ENCODE measurements at places on chromosomes 2 and 18. TPM values are rescaled to one million over a fixed set of nuclear protein-coding genes. Genes with fewer than 3 reads are reported as not detected.

Gene FEV
- 0.58 TPM for polyA plus RNA-seq

Gene REG1B
- polyA plus RNA-seq, result not detected

Gene SLC9A2
- 1.9 TPM for polyA plus RNA-seq

Gene HOXD8
- 45.0 TPM for polyA plus RNA-seq

Gene KYNU
- polyA plus RNA-seq, result 0.76 TPM

Gene ATP5F1A
- 439 TPM for polyA plus RNA-seq

Gene CXCR4
- 30.0 TPM for polyA plus RNA-seq

Gene EGR4
- not detected for polyA plus RNA-seq

Gene DPYSL5
- 39.8 TPM for polyA plus RNA-seq

Gene ANKRD29
- 5.1 TPM for polyA plus RNA-seq

Gene B4GALT6
- polyA plus RNA-seq, result 11.6 TPM

Gene NRBP1
- 115 TPM for polyA plus RNA-seq

Gene PDCD1
- 0.12 TPM for polyA plus RNA-seq

Gene PFN4
- 1.7 TPM for polyA plus RNA-seq

Gene ACMSD
- polyA plus RNA-seq, result 0.34 TPM

Gene PDE1A
- 6.4 TPM for polyA plus RNA-seq

Gene IL37
- polyA plus RNA-seq, result not detected

Gene IL36G
- polyA plus RNA-seq, result not detected

Gene C2orf81
- polyA plus RNA-seq, result 2.7 TPM

DNA sequence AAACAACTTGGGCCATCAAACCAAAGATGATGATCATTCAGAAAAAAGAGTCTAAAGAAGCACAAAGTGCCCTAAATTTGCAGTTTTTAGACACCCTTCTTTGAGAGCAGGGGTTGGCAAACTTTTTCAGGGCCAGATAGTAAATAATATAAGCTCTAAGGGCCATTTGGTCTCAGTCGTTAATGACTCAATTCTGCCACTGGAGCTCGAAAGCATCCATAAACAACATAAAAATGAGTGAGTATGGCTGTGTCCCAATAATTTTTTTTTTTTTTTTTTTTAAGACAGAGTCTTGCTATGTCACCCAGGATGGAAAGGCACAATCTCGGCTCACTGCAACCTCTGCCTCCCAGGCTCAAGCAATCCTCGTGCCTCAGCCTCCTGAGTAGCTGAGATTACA, 152.3 kb downstream of the DTNB start:
- no peak for DNase-seq

- DNase-seq, result no peak
Observed at GRCh38 chr18:28267878-28268625, 91.1 kb upstream of the CDH2 start.

DNA sequence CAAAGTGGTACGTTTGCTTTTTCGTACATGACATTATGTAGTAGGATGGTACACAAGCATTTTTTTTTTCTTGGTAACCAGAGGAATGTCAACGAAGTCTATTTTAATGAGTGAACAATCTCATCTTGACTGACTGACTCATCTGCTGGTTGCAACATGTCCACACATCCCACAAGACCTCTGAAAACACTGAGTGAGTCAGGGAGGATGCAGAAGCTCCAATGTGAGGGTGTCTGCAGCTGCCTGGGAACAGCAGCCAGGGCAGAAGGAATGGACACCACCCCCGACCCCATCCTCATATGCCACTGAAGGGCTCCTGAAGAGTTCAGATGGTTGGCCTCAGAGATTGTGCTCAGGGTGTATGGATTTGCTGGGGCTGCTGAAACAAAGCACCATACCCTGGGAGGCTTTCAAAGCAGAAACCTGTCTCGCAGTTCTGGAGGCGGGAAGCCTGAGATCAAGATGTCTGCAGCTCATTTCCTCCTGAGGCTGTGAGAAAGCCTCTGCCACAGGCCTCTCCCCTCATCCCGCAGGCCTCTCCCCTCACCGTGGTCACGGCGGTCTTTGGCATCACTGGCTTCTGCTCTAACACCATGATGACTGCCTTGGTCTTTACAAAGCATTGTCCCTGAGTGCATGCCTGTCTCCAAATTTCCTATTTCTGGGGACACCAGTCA, 124.6 kb downstream of the LRATD1 start:
- no peak for DNase-seq

DNA sequence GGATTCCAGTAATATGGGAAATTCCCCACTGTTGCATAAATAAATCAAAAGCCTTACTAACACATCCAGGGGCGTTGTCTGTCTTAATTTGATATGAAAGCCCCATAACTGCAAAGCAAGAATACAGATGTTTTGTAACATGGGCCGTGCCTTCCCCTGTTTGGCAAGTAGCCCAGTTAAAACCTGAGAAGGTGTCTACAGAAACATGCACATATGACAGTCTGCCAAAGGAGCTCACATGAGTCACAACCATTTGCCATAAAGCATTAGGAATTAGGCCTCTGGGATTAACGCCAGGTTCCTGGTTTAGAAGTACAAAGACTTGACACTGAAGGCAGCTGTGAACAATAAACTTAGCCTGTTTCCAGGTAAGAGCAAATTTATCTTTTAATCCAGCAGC, 43.1 kb upstream of the LONRF2 start:
- peak; percentile 4 for DNase-seq

DNA sequence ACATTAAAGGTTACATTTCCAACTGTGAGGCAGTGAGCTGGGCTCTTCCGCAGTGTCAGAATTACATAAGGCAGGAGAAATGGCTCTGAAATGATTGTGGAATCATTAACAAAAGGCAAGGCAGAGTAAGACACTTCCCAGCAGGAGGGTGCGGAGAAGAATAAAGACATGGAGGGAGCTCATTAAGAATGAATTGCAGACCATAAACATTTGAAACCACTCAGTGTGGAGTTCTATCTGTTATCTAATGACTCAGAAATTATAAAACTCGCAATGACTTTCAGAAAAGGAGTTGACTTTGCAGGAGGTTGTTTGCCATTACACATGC, 77.0 kb downstream of the SMIM21 start:
- no peak for DNase-seq

- no peak for DNase-seq
Observed at GRCh38 chr2:189579585-189580186, 900 bp downstream of the SLC40A1 start.

- DNase-seq, result peak; percentile 76
Observed at GRCh38 chr2:40240070-40240469, 211.8 kb downstream of the SLC8A1 start.

- DNase-seq, result no peak
Observed at GRCh38 chr2:183079139-183079775, 710 bp downstream of the DUSP19 start.

GRCh38 chr2:39266139-39266805, 22.5 kb upstream of the CDKL4 start:
- no peak for DNase-seq

- DNase-seq, result no peak
Observed at GRCh38 chr2:85269959-85270358, 57.8 kb downstream of the TGOLN2 start.

GRCh38 chr18:79947881-79948610, 3.4 kb downstream of the SLC66A2 start:
- no peak for DNase-seq

- no peak for DNase-seq
Observed at GRCh38 chr2:169106563-169107545, 37.5 kb downstream of the DHRS9 start.

DNA sequence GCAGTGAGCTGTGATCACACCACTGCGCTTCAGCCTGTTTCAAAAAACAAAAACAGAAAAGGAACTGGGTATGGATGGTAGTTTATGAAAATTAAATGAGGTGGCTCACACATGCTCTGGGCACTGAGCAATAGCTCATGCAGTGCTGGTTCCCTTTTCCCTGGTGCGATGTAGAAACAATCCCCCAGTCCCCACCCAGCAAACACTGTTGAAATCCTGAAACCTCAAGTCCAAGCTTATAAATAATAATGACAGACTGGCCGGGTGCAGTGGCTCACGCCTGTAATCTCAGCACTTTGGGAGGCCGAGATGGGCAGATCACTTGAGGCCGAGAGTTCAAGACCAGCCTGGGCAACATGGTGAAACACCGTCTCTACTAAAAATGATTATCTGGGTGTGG, 55.4 kb upstream of the SMAD2 start:
- no peak for DNase-seq

DNA sequence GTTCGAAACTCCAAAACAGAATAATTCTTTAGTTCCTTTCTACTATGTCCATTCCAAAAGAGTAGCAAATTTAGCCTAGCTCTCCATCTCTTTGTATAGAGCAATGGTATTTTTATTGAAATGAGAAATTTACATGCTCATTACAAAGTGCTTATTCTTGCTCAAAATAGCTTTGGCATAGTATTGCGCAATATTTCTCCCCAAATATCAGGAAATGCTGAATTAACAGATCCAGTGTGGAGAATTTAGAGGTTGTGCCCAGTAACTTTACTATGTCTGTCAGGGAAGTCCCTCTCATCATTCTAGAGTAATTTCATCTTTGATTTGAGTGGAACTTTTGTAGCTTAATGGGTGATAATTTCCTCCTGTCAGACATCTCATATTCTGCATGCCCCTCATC, 425.9 kb upstream of the PIK3C3 start:
- DNase-seq, result no peak

GRCh38 chr2:237497009-237497837, 10.2 kb downstream of the MLPH start:
- DNase-seq, result no peak

DNA sequence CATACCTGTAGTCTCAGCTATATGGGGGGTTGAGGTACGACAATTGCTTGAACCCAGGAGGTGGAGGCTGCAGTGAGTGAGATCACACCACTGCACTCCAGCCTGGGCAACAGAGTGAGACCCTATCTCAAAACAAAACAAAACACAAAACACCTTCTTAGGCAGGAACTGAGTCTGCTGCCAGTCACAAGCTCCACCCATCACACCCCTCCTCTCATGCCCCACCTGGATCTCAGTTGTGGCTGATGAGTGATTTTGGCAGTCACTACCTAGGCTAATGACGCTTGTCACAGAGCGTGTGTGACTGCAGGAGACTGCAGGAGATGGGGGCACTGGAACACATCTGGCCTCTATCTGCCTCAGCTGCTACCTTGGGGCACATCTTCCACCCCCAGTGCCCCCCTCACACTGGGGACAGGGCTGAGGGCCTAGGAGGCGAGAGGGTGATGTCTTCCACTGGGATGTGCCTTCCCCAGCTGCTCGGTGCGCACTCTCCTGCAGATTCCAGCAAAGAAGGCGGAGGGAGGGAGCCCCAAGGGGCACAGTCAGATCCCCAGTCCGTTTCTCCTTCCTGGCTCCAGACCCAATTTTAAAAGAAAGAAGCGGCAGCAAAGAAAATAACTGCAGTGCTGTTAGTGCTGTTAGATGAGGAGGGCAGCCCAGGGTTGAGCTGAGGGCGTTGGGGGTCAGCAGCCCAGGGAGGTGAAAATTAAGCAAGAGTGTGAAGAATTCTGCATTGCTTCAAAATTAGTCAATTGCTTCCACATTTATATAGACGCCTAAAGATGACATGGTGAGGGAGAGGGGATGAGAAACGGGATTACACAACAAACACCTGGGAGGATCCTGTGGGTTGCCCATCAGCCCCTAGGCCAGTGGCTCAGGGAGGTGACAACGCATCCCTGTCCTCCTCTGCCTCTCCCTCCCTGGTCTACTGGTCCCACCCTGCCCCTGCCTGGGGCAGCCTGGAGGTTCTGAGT, 143.6 kb upstream of the HAAO start:
- DNase-seq, result no peak

DNA sequence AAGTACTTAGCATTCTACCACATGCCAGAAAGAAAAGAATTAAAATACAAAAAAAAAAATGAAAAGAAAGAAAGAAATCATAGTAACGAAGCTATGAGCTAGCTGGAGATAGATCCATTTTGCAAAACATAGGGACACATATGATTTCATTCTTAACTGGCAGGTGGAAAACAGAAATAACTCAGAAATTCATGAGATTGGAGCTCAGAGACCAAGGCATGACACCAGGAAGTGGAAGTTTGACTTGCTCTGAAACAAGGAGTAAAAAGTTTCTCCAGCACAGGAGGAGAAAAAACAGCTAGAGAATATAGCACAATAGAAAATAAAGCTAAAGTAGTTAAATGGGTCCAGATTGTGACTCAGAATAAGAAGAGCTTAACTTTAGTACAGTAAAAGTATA, 278.1 kb downstream of the ZEB2 start:
- DNase-seq, result no peak

GRCh38 chr2:42860319-42861094, 68.1 kb upstream of the HAAO start:
- no peak for DNase-seq

GRCh38 chr18:31206787-31207381, 44.2 kb upstream of the DSC1 start:
- no peak for DNase-seq

GRCh38 chr18:7117390-7118355, at the start of gene LAMA1:
TSS of gene LAMA1 (minus strand) at chr18:7117797. CDS start at chr18:7117720, 77 bp downstream.
- DNase-seq, result no peak

- DNase-seq, result no peak
Observed at GRCh38 chr2:169362894-169363559, 693 bp upstream of the LRP2 start.

DNA sequence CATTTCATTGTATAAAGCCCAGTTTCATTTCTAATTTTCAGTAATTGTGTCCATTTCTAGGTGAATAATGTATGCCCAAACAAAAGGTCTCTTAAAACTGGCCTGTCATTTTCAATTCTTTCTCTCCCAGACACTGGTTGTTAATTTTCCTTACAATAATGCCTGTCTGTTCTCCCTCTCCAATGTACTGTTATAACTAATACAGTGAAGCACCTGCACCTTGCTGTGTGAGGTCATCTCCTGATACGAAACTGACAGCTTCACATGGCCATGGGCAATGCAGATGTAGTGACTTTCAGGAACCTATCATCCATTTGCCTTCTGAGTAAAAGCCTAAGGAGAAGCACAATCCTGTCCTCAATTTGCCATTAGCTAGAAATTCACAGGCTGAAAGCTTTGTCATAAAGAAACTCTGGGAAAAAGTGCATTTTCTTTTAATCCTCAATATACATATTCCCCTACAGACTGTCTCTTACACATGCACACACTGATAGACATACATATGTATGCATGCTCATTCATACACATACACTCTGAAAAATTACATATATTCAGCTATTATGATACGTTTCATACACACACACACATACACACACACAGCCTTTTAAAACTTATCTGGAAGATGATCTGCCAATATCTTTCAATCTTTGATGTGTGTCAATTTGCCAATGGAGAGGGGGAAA, 1030.3 kb downstream of the TDRD15 start:
- DNase-seq, result no peak

DNA sequence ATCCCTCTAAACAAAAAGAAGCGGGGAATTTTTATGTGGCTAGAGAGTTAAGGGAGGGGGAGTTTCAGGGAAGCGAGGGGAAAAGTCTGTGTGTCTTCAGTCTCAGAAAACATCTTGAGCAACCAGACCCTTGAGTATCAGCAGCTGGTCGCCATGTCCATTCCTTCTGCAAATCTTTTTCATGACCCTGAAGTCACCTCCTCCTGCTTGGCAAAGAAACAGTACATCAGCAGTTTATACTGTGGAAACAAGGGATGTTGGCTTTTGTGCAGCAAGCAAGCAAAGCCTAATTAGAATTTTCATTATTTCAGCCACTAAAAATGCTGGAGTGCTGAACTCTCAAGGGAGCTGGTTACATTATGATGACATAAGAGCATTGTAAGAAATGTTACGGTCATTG, 187.4 kb upstream of the SLC8A1 start:
- DNase-seq, result peak; percentile 51

Measured in hindlimb muscle (tissue), 1 donor.